Activated naive CD8-positive, alpha-beta T cell treated with anti-CD3 and anti-CD28 coated beads, Interleukin-2, amount 10 ng/mL, durations not matched to agents 7 days and 5 days (primary cell): ENCODE measurements at places on chromosomes 5 and 9.

DNA sequence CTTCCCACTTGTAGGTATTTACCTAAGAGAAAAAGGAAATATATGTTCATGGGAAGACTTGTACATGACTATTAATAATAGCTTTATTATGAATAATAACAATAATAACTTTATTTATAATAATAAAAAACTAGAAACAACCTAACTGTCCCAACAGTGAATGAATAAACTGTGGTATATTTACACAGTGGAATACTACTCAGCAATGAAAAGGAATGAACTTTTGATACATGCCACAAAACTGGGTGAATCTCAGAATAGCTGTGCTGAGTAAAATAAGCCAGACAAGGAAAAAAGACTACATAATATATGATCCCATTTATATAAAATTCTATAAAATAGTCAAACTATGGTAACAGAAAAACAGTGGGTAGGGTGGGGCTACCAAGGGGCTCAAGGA lies 88.7 kb downstream of the SCAMP1 start:
- no peak for DNase-seq

GRCh38 chr5:103503066-103503465 lies 59.5 kb downstream of the NUDT12 start:
- DNase-seq = no peak

DNA sequence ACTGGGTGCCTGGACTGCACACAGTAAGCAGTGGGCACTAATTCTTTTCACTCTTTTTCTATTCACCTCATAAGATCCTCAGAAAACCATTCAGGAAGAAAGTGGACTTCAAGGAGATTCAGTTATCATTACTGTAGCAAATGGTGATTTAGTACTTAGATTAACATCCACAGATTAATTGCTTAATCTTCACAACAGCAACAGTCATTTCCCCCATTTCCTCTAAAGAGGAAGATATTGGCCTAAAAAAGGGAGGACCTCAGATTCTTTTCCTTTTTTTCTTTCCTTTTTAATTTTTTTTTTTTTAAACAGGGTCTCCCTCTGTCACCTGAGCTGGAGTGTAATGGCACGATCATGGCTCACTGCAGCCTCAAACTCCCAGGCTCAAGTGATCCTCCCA lies 64.4 kb downstream of the AUH start:
- DNase-seq = no peak

DNA sequence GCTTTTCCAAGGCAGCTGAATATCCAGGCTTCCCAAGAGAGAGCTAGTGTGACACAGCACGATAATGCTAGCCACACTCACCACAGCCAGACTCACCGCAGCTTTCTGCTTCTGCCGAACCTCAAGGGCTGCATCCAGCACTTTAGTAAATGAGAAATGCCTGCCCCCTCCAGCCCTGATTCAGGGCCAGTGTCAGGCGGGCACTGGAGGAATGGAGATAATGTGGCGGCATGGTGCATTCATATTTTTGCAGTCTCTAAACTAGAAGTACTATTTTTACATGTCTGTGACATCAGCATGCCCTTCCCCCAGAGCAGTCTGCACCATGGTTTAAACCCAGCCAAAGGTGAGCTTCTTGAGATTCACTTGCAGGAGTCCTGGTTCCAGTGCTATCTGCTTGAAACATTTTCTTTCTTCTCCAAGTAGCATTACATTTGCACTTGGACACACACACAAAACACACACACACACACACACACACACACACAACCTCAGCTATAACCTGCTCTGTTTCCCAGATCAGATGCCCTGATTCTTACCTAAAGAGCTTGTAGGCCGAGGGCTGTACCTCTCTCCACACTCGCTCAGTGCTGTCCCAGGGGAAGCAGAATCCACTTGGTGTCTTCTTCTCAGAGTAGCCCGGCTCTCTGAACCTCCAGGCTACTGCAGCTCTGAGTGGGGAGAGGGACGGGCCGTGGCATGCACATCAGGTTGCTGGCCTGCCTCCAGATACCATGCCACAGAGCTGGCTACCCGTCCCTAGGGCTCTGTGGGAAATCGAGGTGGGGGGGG lies at the start of gene FGF1:
Gene FGF1, minus strand, starts transcription at position 673 of the 792 bp plus-strand sequence. CDS start 71,963 bp downstream, outside the sequence.
- DNase-seq = no peak

- DNase-seq = no peak
Observed at GRCh38 chr5:79772651-79773050, 83.0 kb downstream of the CMYA5 start.
